ENCODE measurements at places on chromosomes 1 and 21.
A peak's percentile ranks its signal among the peaks of the same experiment; 100 is the strongest.

GRCh38 chr1:243447347-243447746 is 191.5 kb downstream of the SDCCAG8 start:
- DNase-seq, result peak; percentile 15

- DNase-seq, result no peak
These were observed 336.3 kb downstream of the PBX1 start for GRCh38 chr1:164895026-164895912.

- no peak for DNase-seq
These were observed 54.8 kb downstream of the MYOM3 start for GRCh38 chr1:24057171-24057570.

- DNase-seq, result no peak
These were observed 1.0 kb downstream of the TMEM61 start for GRCh38 chr1:54981466-54981865.

- DNase-seq, result no peak
These were observed at the start of gene RNF223 for GRCh38 chr1:1073743-1074587. Gene RNF223, minus strand, starts transcription at chr1:1074306. Its CDS starts 1,740 bp downstream, at chr1:1072566.

- no peak for DNase-seq
These were observed 448.1 kb upstream of the B3GALT2 start for GRCh38 chr1:193634470-193634869.

- no peak for DNase-seq
These were observed 49.9 kb upstream of the TRABD2B start for GRCh38 chr1:48047116-48047515.

GRCh38 chr1:204983136-204983535 is 59.9 kb upstream of the CNTN2 start:
- no peak for DNase-seq

DNA sequence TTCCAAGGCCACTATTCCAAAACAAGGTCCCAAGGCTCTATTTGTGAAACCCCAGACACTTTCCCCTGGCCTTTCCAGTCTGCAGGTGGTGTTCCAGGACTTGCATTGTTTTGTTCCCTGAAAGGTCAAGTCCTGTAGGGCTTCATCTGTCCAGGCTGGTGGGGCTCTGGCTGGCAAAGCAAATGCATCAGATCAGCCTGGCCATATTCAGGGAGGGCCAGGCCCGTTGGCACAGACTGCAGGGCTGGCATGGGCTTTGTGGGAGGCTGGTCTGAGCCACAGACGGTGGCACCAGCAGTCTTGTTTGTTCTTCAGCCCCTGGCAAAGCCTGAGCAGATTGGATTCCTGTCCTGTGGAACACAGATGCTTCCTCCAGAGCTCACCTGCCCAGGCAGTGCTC is 93.0 kb downstream of the SPATA46 start:
- DNase-seq, result no peak

DNA sequence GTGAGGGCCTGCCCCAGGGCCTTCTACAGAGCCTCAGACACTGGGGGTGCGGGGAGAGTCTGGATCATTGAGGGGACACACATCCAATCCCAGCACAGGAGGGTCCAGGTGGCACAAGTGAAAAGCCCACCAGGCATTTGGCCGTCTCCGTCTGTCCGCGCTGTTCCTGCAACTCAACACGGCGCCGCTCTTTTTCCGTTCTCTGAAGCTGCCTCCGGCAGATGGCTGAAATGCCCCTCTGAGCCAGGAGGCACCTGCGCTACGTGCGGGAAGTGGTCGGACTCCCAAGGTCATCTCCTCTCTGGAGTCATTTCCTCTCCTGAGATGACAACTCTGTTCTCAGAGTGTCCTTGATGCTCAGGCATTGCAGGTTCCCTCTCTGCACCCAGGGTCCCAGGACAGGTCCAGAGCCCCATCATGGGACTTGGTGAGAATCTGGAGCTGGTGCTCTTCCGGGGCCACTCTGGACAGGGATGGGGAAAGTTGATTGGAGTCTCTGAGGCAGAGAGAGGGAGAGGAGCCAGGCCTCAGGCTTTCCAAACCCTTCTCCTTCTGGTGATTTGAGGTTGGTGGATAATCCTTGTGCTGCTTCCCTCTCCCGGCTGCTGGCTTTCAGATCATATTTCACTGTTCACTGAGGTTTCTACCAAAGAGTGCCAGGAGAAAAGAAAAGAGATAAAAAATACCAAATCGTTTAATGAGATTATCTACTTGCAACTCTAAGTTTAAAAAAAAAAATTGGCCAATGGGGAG is 14.0 kb upstream of the MIXL1 start:
- no peak for DNase-seq

DNA sequence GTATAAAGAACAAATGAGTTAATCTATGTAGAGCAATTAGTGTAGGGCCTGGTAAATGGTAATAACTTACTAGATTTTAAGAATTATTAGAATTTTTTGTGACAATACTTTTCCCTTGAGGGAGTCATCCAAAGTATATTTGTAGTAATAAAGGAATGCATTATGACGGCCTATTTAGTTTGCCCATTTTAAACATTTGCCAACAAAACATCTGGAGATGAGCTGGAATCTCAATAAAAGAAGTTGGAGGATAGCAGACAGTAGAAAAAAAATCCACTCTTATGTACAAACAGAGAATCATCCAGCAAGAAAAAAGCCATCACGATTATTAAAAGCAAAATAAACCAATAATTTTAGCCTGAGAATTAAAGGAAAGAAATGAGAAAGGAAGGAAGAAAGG is 567.3 kb upstream of the ADAMTS5 start:
- DNase-seq, result no peak

GRCh38 chr21:31634993-31635392 is 24.5 kb upstream of the SOD1 start:
- no peak for DNase-seq

GRCh38 chr1:68173283-68173935 is 58.9 kb downstream of the WLS start:
- DNase-seq, result no peak

DNA sequence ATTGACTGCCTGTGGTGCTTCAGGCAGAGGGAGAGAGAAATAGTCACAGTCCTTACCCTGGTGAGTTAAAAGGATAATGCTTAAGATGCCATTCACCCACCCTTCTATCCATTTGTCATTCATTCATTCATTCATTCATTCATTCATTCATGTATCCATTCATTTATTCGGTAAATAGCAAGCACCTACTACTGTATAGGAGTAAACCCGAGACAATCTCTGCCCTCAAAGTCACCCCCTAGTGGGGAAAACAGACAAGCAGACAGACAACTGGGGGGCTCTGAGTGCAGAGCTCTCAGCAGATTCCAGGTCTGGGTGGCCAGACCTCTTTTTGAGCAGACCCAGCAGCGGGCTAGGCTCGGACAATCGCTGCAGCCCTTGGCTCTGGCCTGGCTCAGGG is 14.1 kb upstream of the ACTL8 start:
- DNase-seq, result no peak
